SJCRH30 (cell line): ENCODE measurements at places on chromosomes 7 and 10.

DNA sequence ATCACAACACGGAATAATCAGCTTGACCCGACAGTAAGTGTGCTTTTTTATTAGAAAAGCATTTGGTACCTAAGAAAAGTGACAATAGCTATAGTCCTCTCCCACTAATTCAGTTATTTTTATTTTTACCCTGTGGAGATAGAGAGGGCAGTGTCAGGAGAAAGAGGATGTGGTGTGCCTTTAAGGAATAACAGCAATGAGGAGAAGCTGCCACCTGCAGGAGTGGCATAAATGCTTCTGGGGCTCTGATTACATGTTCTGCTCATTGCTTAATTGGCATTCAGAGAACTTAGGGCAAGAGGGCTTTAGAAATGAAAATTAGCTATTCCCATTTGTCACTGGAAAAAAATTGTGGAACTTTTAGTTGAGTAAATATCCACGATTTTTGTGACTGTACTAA is 60.1 kb downstream of the DENND11 start:
- H3K4me1 ChIP-seq = no peaks in the 10 kb centered on the region
- no peak for DNase-seq
- H3K4me3 ChIP-seq = no peak overlapping the region
- no peaks in the 10 kb centered on the region for H3K27me3 ChIP-seq

- DNase-seq = peak; percentile 48
- no peak overlapping the region for H3K27ac ChIP-seq
- no peak overlapping the region for H3K4me3 ChIP-seq
- no peaks in the 10 kb centered on the region for H3K27me3 ChIP-seq
Measured at GRCh38 chr7:134724606-134725005, 54.8 kb upstream of the CALD1 start.

GRCh38 chr10:51640120-51640819 is 59.1 kb downstream of the CSTF2T start:
- no peak overlapping the region for H3K4me3 ChIP-seq
- H3K27me3 ChIP-seq = no peaks in the 10 kb centered on the region
- H3K36me3 ChIP-seq = no peaks in the 10 kb centered on the region
- H3K27ac ChIP-seq = no peak overlapping the region
- H3K4me1 ChIP-seq = no peaks in the 10 kb centered on the region; the same call in 1 of the 2 replicates

DNA sequence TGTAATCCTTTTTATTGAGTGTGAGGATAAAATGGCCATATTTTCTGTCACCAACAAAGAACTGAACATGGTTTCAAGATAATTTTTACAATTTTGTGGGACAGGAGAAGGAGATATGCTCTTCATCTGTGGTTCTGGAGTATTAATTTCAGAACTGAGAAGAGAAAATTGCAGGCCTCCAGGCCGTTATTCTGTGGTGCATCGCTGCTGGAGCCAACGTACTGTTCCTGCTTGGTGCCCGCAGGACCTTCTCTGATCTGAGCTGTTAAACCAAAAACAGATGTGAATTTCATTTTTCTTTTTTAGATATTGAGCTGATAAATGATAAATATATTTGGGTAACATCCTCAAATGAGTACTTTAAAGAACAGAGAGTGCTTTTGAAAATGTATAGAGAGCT is 63.9 kb downstream of the IKZF1 start:
- no peak for DNase-seq
- H3K27ac ChIP-seq = no peak overlapping the region
- no peak overlapping the region for H3K4me3 ChIP-seq
- no peaks in the 10 kb centered on the region for H3K4me1 ChIP-seq

DNA sequence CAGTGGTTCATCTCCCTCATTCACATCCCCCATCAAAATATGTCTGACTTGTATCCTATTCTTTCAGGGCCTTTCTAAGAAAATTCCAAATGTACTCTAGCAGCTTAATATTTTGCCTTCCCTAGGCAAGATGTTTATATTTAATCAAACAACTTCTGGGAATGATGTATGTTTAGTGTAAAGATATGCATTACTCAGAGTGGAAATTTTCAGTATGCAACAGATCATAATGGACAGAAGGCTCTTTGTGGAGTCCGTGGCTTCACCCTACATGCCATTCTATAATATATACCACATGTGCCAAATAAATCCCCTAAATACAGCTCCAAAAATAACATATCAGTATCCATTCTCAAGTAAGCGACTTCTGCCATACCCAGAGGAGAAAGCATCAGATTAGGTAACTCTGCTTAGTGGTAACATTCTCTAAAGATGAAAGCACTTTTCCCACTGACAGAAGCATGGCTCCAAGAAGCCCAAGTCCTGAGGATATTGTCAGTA is 316.6 kb downstream of the KCNMA1 start:
- H3K27me3 ChIP-seq = no peaks in the 10 kb centered on the region
- H3K27ac ChIP-seq = no peak overlapping the region
- H3K4me1 ChIP-seq = peaks cover 21% of the 10 kb centered on the region
- H3K36me3 ChIP-seq = no peaks in the 10 kb centered on the region
- H3K4me3 ChIP-seq = no peak overlapping the region

GRCh38 chr7:132244903-132245480 is 331.3 kb downstream of the PLXNA4 start:
- H3K4me3 ChIP-seq = no peak overlapping the region
- no peak overlapping the region for H3K27ac ChIP-seq
- no peaks in the 10 kb centered on the region for H3K27me3 ChIP-seq
- no peak for DNase-seq

- no peak for DNase-seq
- no peak overlapping the region for H3K4me3 ChIP-seq
- no peak overlapping the region for H3K27ac ChIP-seq
- no peaks in the 10 kb centered on the region for H3K36me3 ChIP-seq
Measured at GRCh38 chr7:142750321-142750938, 1.2 kb downstream of the PRSS1 start.

GRCh38 chr10:71431239-71432100 is 34.8 kb downstream of the CDH23 start:
- H3K36me3 ChIP-seq = no peaks in the 10 kb centered on the region
- no peak overlapping the region for H3K27ac ChIP-seq
- H3K4me3 ChIP-seq = no peak overlapping the region
- H3K27me3 ChIP-seq = no peaks in the 10 kb centered on the region
- no peaks in the 10 kb centered on the region for H3K4me1 ChIP-seq

- no peak for DNase-seq
- H3K4me1 ChIP-seq = no peaks in the 10 kb centered on the region
- no peak overlapping the region for H3K27ac ChIP-seq
- H3K36me3 ChIP-seq = no peaks in the 10 kb centered on the region
- no peak overlapping the region for H3K4me3 ChIP-seq
Measured at GRCh38 chr7:104836976-104837375, 177.0 kb upstream of the KMT2E start.

DNA sequence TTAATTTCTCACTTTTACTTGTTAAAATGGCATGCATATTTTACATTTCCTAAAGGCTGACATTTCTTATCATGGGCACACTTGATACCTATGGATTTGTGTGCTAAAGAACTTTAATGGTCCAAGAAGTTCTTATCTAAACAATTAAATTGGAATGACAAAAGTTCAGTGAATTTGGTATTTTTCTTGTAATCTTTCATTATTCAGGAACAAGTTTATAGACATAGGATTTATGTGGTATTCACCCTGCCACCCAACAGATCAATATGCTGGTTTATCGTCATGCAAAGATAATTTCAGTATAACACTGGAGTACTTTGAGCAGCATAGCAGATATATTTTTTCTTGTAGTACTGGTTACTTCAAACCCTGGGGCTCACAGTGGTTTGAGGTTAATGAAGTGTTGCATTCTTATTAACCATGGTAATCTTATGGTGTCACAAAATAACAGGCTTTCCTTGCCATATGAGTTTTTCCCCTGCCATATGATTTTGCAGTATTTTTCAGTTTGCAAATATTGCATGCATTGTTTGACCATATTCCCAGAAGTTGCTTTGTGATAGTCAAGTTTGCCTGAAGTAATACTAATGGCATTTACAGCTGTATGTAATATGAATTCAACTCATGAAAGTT is 148.8 kb downstream of the PPP1R9A start:
- no peak overlapping the region for H3K27ac ChIP-seq
- DNase-seq = no peak
- H3K4me1 ChIP-seq = peaks cover 8% of the 10 kb centered on the region

- H3K27me3 ChIP-seq = no peaks in the 10 kb centered on the region
- H3K4me1 ChIP-seq = no peaks in the 10 kb centered on the region
- DNase-seq = no peak
Measured at GRCh38 chr10:119872610-119872859, at the start of gene MCMBP. TSS of gene MCMBP (minus strand) at chr10:119872843. CDS start at chr10:119872584, 259 bp downstream.

DNA sequence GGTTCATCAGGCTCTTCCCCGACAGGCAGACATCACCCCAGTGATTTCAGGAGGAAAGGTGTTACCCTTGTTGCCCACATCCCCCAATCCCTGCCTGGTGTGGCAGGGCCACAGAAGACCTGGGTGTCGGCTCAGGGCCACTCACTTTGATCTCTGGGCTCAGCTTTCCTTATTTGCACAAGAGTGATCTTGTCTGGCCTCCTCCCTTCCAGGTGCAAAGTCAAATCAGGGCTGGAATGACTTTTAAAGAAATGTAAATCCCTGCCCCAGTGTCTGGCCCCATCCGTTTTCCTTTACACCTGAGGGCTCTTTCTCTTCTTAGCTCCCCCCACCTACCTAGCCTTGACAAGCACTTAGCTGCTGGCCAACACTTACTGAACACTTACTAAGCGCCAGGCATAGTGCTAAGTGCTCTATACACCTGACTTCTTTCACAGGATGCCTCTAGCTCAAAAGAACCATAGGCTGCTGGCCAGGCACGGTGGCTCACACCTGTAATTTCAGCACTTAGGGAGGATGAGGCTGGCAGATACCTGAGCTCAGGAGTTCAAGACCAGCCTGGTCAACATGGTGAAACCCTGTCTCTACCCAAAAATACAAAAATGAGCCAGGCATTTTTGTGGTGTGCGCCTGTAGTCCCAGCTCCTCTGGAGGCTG is 979 bp upstream of the NODAL start:
- no peak overlapping the region for H3K27ac ChIP-seq
- peaks cover 10% of the 10 kb centered on the region for H3K4me1 ChIP-seq
- no peak for DNase-seq
- no peaks in the 10 kb centered on the region for H3K36me3 ChIP-seq
- no peak overlapping the region for H3K4me3 ChIP-seq
- H3K27me3 ChIP-seq = no peaks in the 10 kb centered on the region

- H3K4me1 ChIP-seq = no peaks in the 10 kb centered on the region
- no peaks in the 10 kb centered on the region for H3K36me3 ChIP-seq
- no peak overlapping the region for H3K27ac ChIP-seq
- H3K27me3 ChIP-seq = no peaks in the 10 kb centered on the region
- DNase-seq = no peak
Measured at GRCh38 chr10:32650246-32650655, 204.3 kb downstream of the CCDC7 start.

DNA sequence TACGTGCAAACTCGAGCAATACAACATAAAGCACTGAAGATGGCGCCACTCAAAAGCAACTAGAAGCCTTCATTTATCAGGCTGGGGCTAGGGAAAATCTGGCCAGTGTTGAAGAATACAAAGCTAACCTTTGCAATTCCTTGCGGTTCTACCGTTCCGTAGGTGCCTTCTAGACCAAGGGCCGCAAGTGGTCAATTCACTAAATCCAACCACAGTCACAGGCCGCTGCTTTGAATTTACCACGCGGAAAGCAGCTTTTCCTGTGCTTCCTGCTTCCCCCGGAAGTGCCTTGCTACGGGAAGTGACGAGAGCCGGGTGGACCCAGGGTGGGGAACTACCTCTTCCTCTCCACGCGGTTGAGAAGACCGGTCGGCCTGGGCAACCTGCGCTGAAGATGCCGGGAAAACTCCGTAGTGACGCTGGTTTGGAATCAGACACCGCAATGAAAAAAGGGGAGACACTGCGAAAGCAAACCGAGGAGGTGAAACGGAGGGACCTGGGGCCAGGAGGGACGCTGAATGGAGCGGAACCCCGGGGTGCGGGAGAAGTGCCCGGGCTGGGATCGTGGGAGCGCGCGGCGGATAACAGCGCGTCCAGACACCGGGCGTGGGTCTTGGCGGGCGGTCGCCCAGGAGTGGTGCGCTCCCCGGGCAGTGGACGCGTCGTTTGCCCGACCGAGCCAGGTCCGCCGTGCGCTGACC is at the start of gene DDX21:
Gene DDX21, plus strand, starts transcription at position 339 of the 701 bp plus-strand sequence. Its CDS starts 56 bp downstream, at position 395.
- no peaks in the 10 kb centered on the region for H3K4me1 ChIP-seq
- DNase-seq = peak; percentile 89
- peaks cover 23% of the 10 kb centered on the region for H3K36me3 ChIP-seq

GRCh38 chr10:19918794-19919193 is 102.6 kb downstream of the PLXDC2 start:
- H3K4me3 ChIP-seq = no peak overlapping the region
- DNase-seq = no peak
- no peaks in the 10 kb centered on the region; the same call in none of the 2 replicates for H3K4me1 ChIP-seq
- H3K27ac ChIP-seq = no peak overlapping the region
- no peaks in the 10 kb centered on the region for H3K27me3 ChIP-seq

GRCh38 chr7:102840404-102840803 is 72.4 kb upstream of the LRRC17 start:
- peaks cover 54% of the 10 kb centered on the region for H3K4me1 ChIP-seq
- no peak overlapping the region; the same call in 1 of the 2 replicates for H3K27ac ChIP-seq

DNA sequence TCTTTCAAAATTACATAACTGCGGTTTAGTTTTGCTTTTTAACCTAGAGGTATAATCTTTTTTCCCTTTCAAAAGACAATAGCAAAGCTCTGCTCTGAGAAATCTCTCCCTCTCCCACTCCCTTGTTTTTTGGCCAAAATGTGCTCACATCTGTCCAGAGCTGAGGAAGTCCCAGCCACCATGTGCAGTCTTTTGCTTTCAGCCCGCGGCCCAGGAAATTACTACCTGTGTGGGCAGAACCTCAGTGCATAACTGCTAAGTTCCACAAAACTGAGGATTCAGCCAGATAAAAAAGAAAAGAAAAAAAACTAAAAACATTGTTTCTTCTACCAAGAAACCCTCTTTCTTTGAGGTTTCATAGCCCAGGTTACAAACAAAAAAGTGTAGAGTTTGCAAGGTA is 115.0 kb upstream of the HGF start:
- no peak overlapping the region for H3K27ac ChIP-seq
- no peak for DNase-seq
- no peaks in the 10 kb centered on the region for H3K36me3 ChIP-seq
- H3K4me3 ChIP-seq = no peak overlapping the region
- H3K4me1 ChIP-seq = peaks cover 34% of the 10 kb centered on the region

DNA sequence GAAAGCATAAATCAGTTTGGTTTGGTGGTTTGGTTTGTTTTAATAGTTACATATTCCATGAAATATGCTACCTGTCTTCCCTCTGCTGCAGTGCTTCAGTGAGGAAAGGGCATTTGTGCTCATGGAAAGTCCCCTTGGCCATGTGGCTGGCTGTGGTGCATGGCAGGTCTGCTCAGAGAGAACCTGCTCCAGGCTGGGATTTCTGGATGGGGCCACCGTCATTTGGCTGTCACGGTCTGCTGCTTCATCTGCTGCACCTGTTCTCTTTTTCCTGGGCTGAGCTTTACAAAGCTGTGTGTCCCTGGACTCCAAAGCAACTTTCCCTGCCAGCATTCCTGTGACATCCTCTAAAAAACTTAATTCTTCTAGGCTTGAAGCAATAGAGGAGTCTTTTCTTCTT is 8.9 kb downstream of the CDK14 start:
- H3K36me3 ChIP-seq = peaks cover 28% of the 10 kb centered on the region
- no peaks in the 10 kb centered on the region for H3K27me3 ChIP-seq
- peaks cover 25% of the 10 kb centered on the region for H3K4me1 ChIP-seq
- no peak overlapping the region for H3K4me3 ChIP-seq

GRCh38 chr10:92387289-92387940 is 96.4 kb downstream of the MARCHF5 start:
- H3K4me1 ChIP-seq = no peaks in the 10 kb centered on the region
- no peak overlapping the region for H3K27ac ChIP-seq
- DNase-seq = peak; percentile 87
- H3K27me3 ChIP-seq = no peaks in the 10 kb centered on the region
- H3K36me3 ChIP-seq = no peaks in the 10 kb centered on the region

GRCh38 chr7:33905389-33906032 is at the start of gene BMPER:
TSS of gene BMPER (plus strand) at chr7:33905539. CDS start at chr7:33905614, 75 bp downstream.
- H3K27me3 ChIP-seq = peaks cover 11% of the 10 kb centered on the region; the same call in 1 of the 2 replicates
- no peaks in the 10 kb centered on the region for H3K4me1 ChIP-seq
- H3K36me3 ChIP-seq = no peaks in the 10 kb centered on the region
- DNase-seq = peak; percentile 48
